ENCODE measurements at places on chromosomes 1 and 21. TPM values are rescaled to one million over a fixed set of nuclear protein-coding genes. Genes with fewer than 3 reads are reported as not detected.

Gene STIL
- 41.4 TPM for total RNA-seq

Gene LORICRIN
- not detected for total RNA-seq

Gene NBPF4
- not detected for total RNA-seq

Gene SPATA1
- 2.7 TPM for total RNA-seq

Gene VCAM1
- total RNA-seq, result not detected

Gene CBR3
- 13.7 TPM for total RNA-seq

Gene CRNN
- total RNA-seq, result not detected

Gene IL12RB2
- 82.9 TPM for total RNA-seq

DNA sequence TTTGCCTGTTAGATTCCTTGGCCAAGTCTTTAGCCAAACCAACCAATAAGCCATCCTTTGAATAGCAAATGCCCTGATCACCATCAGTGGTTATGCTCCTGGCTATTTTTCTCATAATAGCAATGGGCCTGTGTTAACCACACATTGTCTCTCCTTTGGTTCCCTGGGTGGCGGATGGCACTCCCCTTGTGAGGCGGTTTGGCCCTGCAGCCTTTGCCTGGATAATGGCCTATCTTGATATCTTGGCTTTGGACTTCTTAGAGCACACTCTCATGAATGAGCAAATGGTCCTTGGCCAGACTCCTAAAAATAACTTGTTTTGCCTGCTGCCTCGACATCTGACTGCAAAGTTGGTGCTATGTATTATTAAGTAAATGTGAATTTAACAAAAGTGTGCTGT, 22.4 kb upstream of the ZBTB18 start:
- no peaks in the 10 kb centered on the region for H3K4me1 ChIP-seq
- DNase-seq, result no peak
- H3K36me3 ChIP-seq, result no peaks in the 10 kb centered on the region
- no peak overlapping the region for H3K4me3 ChIP-seq
- H3K27ac ChIP-seq, result no peak overlapping the region
- no peaks in the 10 kb centered on the region for H3K27me3 ChIP-seq

DNA sequence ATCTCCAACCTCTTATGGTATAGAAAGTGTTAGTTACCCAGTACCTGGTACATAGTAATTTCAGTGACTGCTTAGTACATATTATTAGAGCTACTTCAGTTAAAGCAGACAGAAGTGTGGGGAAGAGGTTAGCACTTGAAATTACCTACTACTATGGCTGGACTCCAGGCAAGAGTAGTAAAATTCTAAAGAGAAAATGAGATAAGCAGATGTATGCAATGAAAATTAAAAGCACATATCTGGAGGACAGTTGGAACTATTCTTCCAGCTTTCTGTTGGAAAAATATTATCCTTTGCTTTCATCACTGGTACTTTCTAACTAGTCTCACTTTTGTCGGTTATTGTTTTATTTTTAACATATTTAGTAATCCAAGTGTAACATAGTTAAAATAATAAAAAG, 23.7 kb downstream of the DHX9 start:
- H3K4me3 ChIP-seq, result no peak overlapping the region
- H3K27me3 ChIP-seq, result no peaks in the 10 kb centered on the region
- H3K27ac ChIP-seq, result no peak overlapping the region
- H3K4me1 ChIP-seq, result peaks cover 52% of the 10 kb centered on the region
- DNase-seq, result no peak

GRCh38 chr1:61341426-61341825, 259.1 kb downstream of the NFIA start:
- H3K4me1 ChIP-seq, result no peaks in the 10 kb centered on the region
- no peak for DNase-seq
- no peaks in the 10 kb centered on the region for H3K36me3 ChIP-seq
- no peak overlapping the region for H3K4me3 ChIP-seq

DNA sequence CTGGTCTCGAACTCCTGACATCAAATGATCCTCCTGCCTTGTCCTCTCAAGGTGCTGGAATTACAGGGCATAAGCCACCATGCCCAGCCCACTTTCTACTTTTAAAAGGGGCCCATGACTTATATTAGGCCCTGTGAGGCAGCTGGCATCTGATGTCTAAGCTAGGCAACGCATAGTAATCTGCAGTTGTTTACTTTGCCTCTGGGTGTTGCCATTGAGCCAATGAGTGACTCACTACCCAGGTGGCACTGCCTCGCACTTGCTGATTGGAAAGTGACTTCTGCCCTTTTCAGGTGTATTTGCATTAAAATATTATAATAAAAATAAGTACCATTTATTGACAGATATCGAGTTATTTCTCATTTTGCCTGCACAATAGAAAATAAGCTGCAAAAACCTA, 84.9 kb downstream of the KIF14 start:
- peak; percentile 55 for DNase-seq
- no peaks in the 10 kb centered on the region for H3K36me3 ChIP-seq
- H3K27ac ChIP-seq, result no peak overlapping the region

DNA sequence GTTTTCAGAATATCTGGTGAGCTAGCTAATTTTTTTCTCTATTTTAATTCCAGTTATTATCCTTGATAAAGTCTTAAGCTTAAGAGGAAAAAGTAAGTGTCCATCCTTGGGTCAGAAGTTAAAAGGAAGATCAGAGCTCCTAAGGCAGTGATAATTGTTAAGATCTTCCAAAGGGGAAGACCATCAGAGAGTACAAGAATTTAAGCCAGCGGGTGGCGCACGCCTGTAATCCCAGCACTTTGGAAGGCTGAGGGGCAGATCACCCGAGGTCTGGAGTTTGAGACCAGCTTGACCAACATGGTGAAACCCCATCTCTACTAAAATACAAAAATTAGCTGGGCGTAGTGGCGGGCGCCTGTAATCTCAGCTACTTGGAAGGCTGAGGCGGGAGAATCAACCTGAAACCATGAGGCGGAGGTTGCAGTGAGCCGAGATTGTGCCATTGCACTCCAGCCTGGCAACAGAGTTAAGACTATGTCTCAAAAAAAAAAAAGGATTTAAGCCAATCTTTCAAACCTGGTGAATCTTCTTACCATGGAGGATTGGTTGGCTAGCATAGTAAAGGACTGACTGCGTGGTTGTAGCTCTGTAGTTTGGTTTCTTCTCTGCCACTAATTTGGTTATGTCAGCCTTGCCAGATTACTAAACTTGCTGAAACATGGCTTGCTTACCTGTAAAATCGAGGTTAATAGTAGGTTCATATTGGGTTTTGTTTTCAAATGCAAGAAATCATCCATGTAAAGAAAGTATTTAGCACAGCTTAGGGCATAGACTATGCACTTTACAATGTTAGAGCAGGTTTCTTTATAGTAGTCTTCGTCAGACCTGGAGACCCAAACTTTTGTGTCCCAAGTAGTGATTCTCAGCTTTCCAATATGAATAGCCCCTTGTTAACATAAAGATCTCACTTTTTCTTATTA, 15.9 kb downstream of the AKIRIN1 start:
- peaks cover 49% of the 10 kb centered on the region for H3K36me3 ChIP-seq
- peak overlapping the region; percentile 36 for H3K27ac ChIP-seq

GRCh38 chr1:246577720-246578106, 11.5 kb downstream of the CNST start:
- H3K4me3 ChIP-seq, result no peak overlapping the region
- peaks cover 8% of the 10 kb centered on the region for H3K36me3 ChIP-seq
- no peaks in the 10 kb centered on the region for H3K27me3 ChIP-seq
- peak overlapping the region; percentile 83 for H3K27ac ChIP-seq
- peaks cover 71% of the 10 kb centered on the region for H3K4me1 ChIP-seq
- DNase-seq, result no peak

GRCh38 chr21:45721671-45722070, 78.1 kb downstream of the PCBP3 start:
- H3K27me3 ChIP-seq, result no peaks in the 10 kb centered on the region
- no peaks in the 10 kb centered on the region for H3K36me3 ChIP-seq
- H3K4me1 ChIP-seq, result peaks cover 26% of the 10 kb centered on the region
- H3K27ac ChIP-seq, result no peak overlapping the region

GRCh38 chr21:29849735-29850176, 90.0 kb downstream of the GRIK1 start:
- peak; percentile 66 for DNase-seq
- no peak overlapping the region for H3K27ac ChIP-seq
- no peak overlapping the region for H3K4me3 ChIP-seq

DNA sequence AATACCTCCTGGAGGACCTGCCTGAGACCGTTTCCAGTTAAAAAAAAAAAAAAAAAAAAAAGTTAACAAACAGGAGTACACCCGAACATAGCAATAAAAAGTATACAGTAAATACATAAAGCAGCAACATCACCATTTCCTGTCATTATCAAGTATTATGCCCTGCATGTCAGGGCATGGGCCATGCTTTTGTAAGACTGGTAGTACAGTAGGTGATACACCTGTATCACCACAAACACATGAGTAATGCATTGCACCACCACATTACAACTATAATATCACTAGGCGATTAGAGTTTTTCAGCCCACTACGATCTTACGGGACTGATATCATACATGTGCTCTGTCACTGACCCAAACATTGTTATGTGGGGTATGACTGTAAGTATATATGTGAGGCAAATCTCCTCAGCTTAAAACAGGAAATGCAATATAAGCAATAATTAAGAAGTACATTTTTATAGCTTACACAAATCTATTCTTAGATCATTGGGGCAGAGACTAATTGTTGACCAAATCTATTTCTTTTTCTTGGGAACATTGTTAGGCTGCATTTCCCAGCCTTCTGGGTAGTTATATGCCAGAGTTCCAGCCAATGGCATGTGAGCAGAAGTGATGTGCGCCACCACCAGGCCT, 98.1 kb downstream of the PLD5 start:
- DNase-seq, result no peak
- no peaks in the 10 kb centered on the region for H3K36me3 ChIP-seq
- no peaks in the 10 kb centered on the region for H3K27me3 ChIP-seq
- H3K4me3 ChIP-seq, result no peak overlapping the region
- no peak overlapping the region for H3K27ac ChIP-seq

DNA sequence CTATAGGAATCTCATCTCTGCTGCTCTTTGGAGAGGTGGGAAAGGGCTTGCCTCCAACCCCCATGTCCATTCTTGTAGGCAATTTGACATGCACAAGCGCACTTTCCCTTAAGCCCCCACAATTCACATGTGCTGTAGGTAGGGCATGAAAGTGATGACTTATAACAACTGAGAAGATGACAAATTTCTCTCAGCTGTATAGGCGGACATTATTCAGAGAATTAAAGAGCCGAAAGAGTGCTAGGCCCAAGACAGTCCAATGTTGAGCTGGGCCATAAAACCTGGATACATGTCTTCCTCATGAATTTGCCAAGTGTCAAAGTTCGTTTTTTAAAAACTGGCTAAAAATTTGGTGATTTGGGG, 106.3 kb upstream of the LYPLAL1 start:
- H3K27ac ChIP-seq, result no peak overlapping the region
- H3K4me1 ChIP-seq, result peaks cover 7% of the 10 kb centered on the region
- H3K36me3 ChIP-seq, result no peaks in the 10 kb centered on the region
- DNase-seq, result no peak

- DNase-seq, result no peak
- no peak overlapping the region for H3K4me3 ChIP-seq
- no peaks in the 10 kb centered on the region for H3K36me3 ChIP-seq
- H3K27me3 ChIP-seq, result peaks cover 29% of the 10 kb centered on the region
These were observed 81.6 kb downstream of the PRKAA2 start for GRCh38 chr1:56726706-56727105.

GRCh38 chr1:160797861-160798273, 1.9 kb downstream of the LY9 start:
- DNase-seq, result peak; percentile 88
- H3K27me3 ChIP-seq, result no peaks in the 10 kb centered on the region
- H3K4me1 ChIP-seq, result peaks cover 62% of the 10 kb centered on the region
- peak overlapping the region; percentile 86 for H3K4me3 ChIP-seq
- H3K36me3 ChIP-seq, result peaks cover 8% of the 10 kb centered on the region

DNA sequence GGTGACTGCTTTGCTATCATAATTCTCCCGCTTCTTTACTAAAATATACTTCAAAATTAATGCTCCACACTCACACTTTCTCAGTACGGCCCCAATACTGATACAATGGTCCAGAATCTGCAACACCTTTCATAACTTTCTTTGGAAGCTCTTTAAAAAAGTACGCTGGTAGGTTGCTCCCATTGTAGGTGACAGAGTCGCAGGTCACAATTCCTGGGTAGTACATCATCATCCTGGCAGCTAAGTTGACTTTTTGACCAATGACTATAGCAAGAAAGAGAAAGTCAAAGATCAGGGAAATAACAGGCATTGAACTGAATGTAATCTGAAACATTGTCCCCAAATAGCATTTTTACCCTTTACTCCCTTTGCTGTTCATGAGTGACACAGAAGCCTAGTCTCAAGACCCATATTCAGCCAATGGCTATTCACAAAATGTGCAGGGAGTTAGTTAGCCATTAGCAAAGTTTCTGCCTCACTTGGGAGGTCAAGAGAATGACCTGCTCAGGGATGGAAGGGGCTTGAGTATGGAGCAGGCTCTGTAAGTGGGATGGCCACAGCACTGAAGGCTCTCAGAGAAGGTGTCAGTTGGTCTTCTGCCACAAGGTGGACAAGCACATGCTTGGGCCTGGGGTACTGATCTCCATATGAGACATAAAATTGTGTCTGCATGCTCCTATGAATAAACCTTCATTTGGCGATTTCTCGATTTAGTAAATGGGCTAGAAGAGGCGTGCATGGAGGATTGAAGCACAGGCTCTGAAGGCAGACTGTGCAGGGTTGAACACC, 35.4 kb downstream of the ADCY10 start:
- H3K36me3 ChIP-seq, result no peaks in the 10 kb centered on the region
- H3K4me3 ChIP-seq, result no peak overlapping the region
- H3K27ac ChIP-seq, result no peak overlapping the region
- no peaks in the 10 kb centered on the region for H3K4me1 ChIP-seq
- DNase-seq, result no peak

DNA sequence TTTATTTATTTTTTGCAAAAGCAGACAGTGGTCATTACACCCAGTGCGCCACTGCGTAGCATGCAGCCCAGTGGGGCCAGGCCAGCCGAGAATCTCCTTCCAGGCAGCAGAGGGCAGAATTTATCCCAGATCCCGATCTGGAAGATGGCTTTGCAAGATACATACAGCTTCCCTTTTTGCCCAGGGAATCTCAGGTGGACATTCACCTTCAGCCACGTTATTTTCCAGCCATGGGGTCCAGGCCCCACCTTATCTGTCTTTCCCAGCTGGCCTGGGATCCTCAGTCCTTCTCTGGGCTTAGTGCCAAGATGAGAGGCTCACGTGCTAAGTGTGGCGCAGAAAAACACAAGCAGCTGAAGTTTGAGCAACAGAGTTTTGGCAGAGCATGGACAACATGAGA, 123.6 kb downstream of the AJAP1 start:
- H3K27ac ChIP-seq, result no peak overlapping the region
- H3K4me3 ChIP-seq, result no peak overlapping the region
- no peaks in the 10 kb centered on the region for H3K4me1 ChIP-seq
- peak; percentile 10 for DNase-seq
- H3K36me3 ChIP-seq, result no peaks in the 10 kb centered on the region

Data from activated naive CD4-positive, alpha-beta T cell treated with anti-CD3 and anti-CD28 coated beads for 36 hours (primary cell).